ENCODE measurements at places on chromosomes 5 and 9.

DNA sequence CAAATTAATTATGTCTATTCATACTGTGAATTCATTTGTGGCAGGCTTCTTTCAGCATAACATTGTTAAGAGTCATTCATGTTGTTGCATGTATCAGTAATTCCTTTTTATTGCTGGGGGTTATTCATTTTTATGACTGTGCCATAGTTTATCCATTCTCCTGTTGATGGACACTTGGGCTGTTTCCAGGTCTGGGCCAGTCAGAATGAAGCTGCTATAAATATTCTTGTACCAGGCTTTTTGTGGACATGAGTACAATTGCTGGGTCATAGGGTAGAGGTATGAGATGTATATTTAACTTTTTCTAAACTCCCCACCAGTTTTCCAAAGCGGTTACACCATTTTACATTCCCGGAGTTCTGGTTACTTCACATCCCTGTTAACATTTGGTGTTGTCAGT, 13.6 kb downstream of the PRPF4 start:
- no peak for DNase-seq

- DNase-seq: peak; percentile 29
These were observed 145.4 kb downstream of the CDK5RAP2 start for GRCh38 chr9:120434532-120434931.

GRCh38 chr9:130634801-130635200, 29.6 kb upstream of the PRDM12 start:
- no peak for DNase-seq

- no peak for DNase-seq
These were observed 99.3 kb downstream of the NUDT12 start for GRCh38 chr5:103463261-103463660.

GRCh38 chr5:40441733-40442132, 238.0 kb upstream of the PTGER4 start:
- DNase-seq: no peak

DNA sequence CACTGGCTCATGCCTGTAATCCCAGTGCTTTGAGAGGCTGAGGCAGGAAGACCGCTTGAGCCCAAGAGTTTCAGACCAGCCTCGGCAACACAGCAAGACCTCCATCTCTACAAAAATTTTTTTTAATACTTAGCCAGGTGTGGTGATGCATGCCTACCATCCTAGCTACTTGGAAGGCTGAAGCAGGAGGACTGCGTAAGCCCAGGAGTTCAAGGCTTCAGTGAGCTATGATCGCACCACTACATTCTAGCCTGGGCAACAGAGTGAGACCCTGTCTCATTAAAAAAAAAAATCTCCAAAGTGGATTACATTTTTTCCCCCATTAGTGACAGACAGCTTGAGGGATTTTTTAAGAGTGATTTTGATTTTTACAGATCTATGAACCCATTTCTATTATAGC, 230.8 kb downstream of the BNC2 start:
- no peak for DNase-seq

DNA sequence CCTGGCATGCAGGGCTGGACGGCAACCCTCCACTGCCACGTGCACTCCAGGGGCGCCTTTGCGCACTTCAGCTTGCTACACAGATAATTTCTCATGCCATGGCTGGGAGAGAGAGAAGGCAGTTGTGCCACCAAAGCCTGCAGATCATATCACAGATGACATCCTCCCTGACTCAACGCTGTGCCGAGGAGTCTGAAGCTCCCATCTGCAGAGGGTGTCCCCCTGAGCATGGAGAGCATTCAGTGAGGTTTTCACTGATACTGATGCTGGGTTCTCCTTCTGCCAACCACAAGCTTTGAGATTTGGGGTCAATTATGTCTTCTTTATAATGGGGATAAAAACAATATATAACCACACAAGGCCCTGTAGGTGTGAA, 607.4 kb upstream of the ADAMTS16 start:
- no peak for DNase-seq

- peak; percentile 85 for DNase-seq
These were observed 2.7 kb upstream of the APBA1 start for GRCh38 chr9:69674716-69675438.

DNA sequence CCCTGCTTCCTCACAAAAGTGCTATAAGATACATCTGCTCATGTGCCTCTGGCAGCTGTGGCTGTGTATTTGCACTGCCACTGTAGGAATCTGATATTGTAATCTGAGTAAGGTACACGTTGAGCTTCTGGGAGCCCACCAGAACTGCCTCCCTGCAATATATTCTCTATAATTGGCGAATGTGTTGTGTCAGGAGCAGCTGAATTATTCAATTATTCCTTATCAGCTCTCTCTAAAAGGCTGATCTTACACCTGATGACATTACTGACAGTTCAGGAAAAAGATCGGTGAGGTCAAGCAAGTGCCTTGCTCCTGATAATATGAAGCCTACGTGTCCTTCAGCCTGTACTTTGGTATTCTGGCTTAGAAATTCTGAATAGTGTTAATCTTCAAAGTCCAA, 1015.0 kb downstream of the CDH9 start:
- DNase-seq: no peak

GRCh38 chr5:111775224-111775623, 18.2 kb upstream of the NREP start:
- DNase-seq: no peak

GRCh38 chr9:127154003-127154389, 31.6 kb upstream of the ANGPTL2 start:
- no peak for DNase-seq

DNA sequence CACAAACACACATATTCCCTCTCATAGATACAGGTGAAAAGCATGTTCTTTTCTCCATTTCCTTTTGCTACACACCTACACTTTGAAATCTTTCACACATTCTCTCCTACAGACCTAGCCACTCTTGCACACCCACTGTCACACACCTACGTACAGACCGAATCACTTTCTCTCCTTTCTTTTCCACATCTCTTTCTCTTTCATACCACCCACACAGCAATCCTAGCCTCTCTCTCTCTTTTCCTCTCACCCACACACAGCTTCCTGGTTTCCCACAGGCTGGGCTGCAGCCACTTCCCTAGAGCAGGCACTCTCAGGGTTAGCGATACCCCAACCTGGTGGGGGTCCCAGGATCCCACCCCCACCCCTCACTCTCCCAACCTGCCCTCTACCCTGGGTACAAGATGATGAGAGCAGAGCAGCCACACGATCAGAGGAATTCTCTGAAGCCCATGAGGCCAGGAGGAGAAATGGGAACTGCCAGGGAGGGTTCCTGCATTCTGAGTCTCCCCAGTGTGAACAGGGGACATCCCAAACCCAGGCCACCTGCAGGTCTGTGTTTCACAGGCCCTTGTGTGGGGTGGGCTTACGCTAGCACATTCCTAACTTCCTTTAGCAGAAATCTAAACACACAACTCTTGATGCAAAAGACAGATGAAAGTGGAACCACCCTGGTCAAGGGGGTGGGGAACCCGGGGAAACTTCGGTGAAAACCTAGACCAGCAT, 17.1 kb upstream of the SYNPO start:
- DNase-seq: no peak

DNA sequence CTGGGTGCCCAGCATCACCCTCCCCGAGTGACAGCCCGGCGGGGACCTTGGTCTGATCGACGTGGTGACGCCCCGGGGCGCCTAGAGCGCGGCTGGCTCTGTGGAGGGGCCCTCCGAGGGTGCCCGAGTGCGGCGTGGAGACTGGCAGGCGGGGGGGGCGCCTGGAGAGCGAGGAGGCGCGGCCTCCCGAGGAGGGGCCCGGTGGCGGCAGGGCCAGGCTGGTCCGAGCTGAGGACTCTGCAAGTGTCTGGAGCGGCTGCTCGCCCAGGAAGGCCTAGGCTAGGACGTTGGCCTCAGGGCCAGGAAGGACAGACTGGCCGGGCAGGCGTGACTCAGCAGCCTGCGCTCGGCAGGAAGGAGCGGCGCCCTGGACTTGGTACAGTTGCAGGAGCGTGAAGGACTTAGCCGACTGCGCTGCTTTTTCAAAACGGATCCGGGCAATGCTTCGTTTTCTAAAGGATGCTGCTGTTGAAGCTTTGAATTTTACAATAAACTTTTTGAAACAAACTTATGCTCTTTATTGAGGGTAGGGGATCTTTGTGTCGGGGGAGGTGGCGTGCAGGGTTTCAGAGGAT, 1.3 kb downstream of the GADD45G start:
- no peak for DNase-seq

GRCh38 chr9:90546200-90546599, 96.4 kb downstream of the DIRAS2 start:
- peak; percentile 55 for DNase-seq

GRCh38 chr5:121741156-121741555, 110.5 kb upstream of the FTMT start:
- no peak for DNase-seq

- DNase-seq: no peak
These were observed 29.6 kb downstream of the DNM1 start for GRCh38 chr9:128232528-128233428.

DNA sequence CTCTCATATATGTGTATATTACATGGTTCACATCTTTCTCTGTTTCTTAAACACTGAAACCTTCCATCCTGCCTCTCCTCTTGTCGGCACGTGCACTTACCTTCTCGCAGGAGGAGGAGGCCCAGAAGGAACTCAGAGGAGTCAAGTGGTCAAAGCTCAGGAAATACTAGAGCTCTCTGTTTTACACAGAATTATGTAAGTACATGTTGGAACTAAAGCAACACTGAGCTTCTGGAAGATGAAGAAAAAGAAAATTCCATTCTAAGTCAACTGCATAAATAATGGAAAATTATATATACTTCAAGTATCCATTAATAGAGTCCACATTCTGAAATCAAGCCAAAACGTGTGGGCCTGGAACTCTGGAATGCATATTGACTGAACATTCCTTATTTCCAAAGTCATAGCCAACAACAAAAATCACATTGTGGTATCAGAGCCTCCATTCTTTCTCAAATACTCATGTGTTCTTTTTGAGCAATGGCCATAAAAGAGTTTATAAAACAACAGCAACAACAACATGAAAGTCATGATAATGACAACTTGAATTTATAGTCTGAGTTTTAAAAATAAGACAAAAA, 121.5 kb upstream of the RAI14 start:
- DNase-seq: peak; percentile 93

- DNase-seq: no peak
These were observed 181.7 kb downstream of the BNC2 start for GRCh38 chr9:16688814-16689213.

Measured in fibroblast of skin of left biceps (primary cell).